ENCODE measurements at places on chromosomes 12 and 14. TPM values are rescaled to one million over a fixed set of nuclear protein-coding genes. Genes with fewer than 3 reads are reported as not detected.

Gene ADGRD1
- 1.9 TPM for total RNA-seq

Gene GZMH
- total RNA-seq = not detected

Gene SMIM41
- total RNA-seq = 4.5 TPM

Gene AVPR1A
- not detected for total RNA-seq

Gene PRH2
- total RNA-seq = not detected

Gene SOAT2
- not detected for total RNA-seq

Gene CBLN3
- 11.4 TPM for total RNA-seq

Gene RD3L
- not detected for total RNA-seq

Gene KLHL42
- total RNA-seq = 29.1 TPM

Gene CCDC198
- total RNA-seq = not detected

Gene KIF5A
- total RNA-seq = 0.66 TPM

Gene RASSF8
- total RNA-seq = 54.9 TPM

Gene C14orf39
- total RNA-seq = 0.44 TPM

Gene TMEM260
- 18.4 TPM for total RNA-seq

Gene LRRK2
- 15.3 TPM for total RNA-seq

Gene TULP3
- total RNA-seq = 33.1 TPM

Gene FBLN5
- total RNA-seq = 49.5 TPM

Gene NUAK1
- 3.2 TPM for total RNA-seq

Gene PPTC7
- total RNA-seq = 7.1 TPM

Gene DPPA3
- not detected for total RNA-seq

Gene CLEC4D
- not detected for total RNA-seq

Gene EGLN3
- 0.29 TPM for total RNA-seq

Gene PRORP
- total RNA-seq = 38.8 TPM

Gene PAX9
- total RNA-seq = not detected

Gene IQSEC3
- under 0.01 TPM for total RNA-seq

Gene SIRT4
- total RNA-seq = 1.9 TPM

Gene KRT78
- total RNA-seq = not detected
